Kidney (tissue), 22 donors: ENCODE measurements at places on chromosomes 13 and 19. TPM values are rescaled to one million over a fixed set of nuclear protein-coding genes. Genes with fewer than 3 reads are reported as not detected.

GRCh38 chr19:39398297-39398864 lies 7.2 kb downstream of the MED29 start:
- no peak for DNase-seq
- H3K4me1 ChIP-seq = peaks cover 35% of the 10 kb centered on the region
- H3K36me3 ChIP-seq = peaks cover 12% of the 10 kb centered on the region
- no peaks in the 10 kb centered on the region for H3K27me3 ChIP-seq
- no peak overlapping the region for H3K4me3 ChIP-seq
- peak overlapping the region; percentile 85 for H3K27ac ChIP-seq

DNA sequence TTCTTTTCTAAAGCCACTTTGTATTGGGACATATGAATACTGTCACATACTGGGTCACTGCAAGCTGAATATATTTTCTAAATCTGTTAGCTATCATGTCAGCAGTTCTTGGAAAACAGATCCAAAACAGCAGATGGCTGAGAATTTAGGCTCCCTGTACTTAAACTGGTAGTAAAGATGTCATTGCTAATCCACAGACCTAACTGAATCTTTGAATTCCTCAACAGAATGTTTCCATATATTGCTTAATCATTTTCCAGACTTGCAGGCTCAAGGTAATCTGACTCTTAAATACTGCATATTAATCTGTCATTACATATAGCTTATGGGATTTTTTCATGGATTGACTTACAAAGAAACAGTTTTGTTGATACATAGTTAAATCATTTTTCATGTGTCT lies 639.0 kb upstream of the KLHL1 start:
- no peak overlapping the region for H3K27ac ChIP-seq
- H3K4me3 ChIP-seq = no peak overlapping the region
- H3K4me1 ChIP-seq = no peaks in the 10 kb centered on the region
- H3K36me3 ChIP-seq = no peaks in the 10 kb centered on the region
- no peaks in the 10 kb centered on the region for H3K27me3 ChIP-seq

GRCh38 chr13:45048890-45049407 lies 59.6 kb downstream of the GPALPP1 start:
- H3K4me1 ChIP-seq = no peaks in the 10 kb centered on the region
- H3K27me3 ChIP-seq = no peaks in the 10 kb centered on the region
- H3K36me3 ChIP-seq = no peaks in the 10 kb centered on the region
- H3K27ac ChIP-seq = no peak overlapping the region

DNA sequence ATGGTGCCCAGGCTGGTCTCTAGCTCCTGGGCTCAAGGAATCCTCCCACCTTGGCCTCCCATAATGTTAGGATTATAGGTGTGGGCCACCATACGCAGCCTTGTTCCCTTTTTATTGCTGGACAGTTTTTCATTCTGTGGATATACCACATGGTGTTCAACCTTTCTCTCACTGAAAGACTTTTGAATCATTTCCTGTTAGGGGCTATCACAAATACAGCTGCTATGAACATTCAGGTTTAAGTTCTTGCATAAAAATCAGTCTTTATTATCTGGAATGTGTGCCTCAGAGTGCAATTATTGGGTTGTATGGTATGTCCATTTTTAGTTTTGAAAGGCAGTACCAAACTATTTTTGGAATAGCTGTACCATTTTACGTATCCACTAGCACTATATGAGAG lies 647.2 kb downstream of the LIG4 start:
- no peak overlapping the region for H3K27ac ChIP-seq
- no peaks in the 10 kb centered on the region for H3K4me1 ChIP-seq
- H3K36me3 ChIP-seq = no peaks in the 10 kb centered on the region
- H3K4me3 ChIP-seq = no peak overlapping the region

GRCh38 chr13:37666036-37666435 lies 67.5 kb upstream of the POSTN start:
- no peaks in the 10 kb centered on the region for H3K4me1 ChIP-seq
- H3K27ac ChIP-seq = no peak overlapping the region
- H3K4me3 ChIP-seq = no peak overlapping the region
- H3K27me3 ChIP-seq = no peaks in the 10 kb centered on the region
- DNase-seq = no peak

- H3K4me3 ChIP-seq = no peak overlapping the region
- peaks cover 21% of the 10 kb centered on the region for H3K4me1 ChIP-seq
- H3K27me3 ChIP-seq = no peaks in the 10 kb centered on the region
- H3K27ac ChIP-seq = no peak overlapping the region
- H3K36me3 ChIP-seq = no peaks in the 10 kb centered on the region
- no peak for DNase-seq
These were observed 47.3 kb downstream of the COL4A1 start for GRCh38 chr13:110259651-110260050.

GRCh38 chr13:89097994-89098393 lies 1426.8 kb downstream of the SLITRK5 start:
- H3K4me3 ChIP-seq = no peak overlapping the region
- H3K27me3 ChIP-seq = no peaks in the 10 kb centered on the region
- no peak overlapping the region for H3K27ac ChIP-seq
- DNase-seq = no peak

- no peak for DNase-seq
- H3K4me1 ChIP-seq = no peaks in the 10 kb centered on the region
- H3K4me3 ChIP-seq = no peak overlapping the region
- H3K36me3 ChIP-seq = no peaks in the 10 kb centered on the region
- no peaks in the 10 kb centered on the region for H3K27me3 ChIP-seq
- H3K27ac ChIP-seq = no peak overlapping the region
These were observed 145.3 kb downstream of the POSTN start for GRCh38 chr13:37453246-37453645.

GRCh38 chr13:20824762-20825476 lies 51.2 kb upstream of the EEF1AKMT1 start:
- H3K36me3 ChIP-seq = no peaks in the 10 kb centered on the region
- no peaks in the 10 kb centered on the region for H3K4me1 ChIP-seq
- H3K27ac ChIP-seq = no peak overlapping the region
- H3K27me3 ChIP-seq = no peaks in the 10 kb centered on the region
- DNase-seq = no peak
- no peak overlapping the region for H3K4me3 ChIP-seq

DAND5 gene
- not detected for total RNA-seq
